Osteoblast (primary cell): ENCODE measurements at places on chromosomes 2 and 18. TPM values are rescaled to one million over a fixed set of nuclear protein-coding genes. Genes with fewer than 3 reads are reported as not detected.

CFAP221 gene
- 0.36 and 1.2 TPM in 2 replicates for total RNA-seq

DSG4 gene
- not detected in 2 replicates for total RNA-seq

CNGA3 gene
- total RNA-seq, result 0.29 and 0.36 TPM in 2 replicates

DYSF gene
- 2.7 and 4.3 TPM in 2 replicates for total RNA-seq

ALK gene
- under 0.01 and 0.29 TPM in 2 replicates for total RNA-seq

FOXD4L1 gene
- total RNA-seq, result under 0.01 and 0.29 TPM in 2 replicates

TUBA3E gene
- total RNA-seq, result not detected in 2 replicates

COL3A1 gene
- 3,160 and 5,672 TPM in 2 replicates for total RNA-seq

TDRD15 gene
- total RNA-seq, result not detected in 2 replicates

MARCO gene
- not detected in 2 replicates for total RNA-seq

GPAT2 gene
- 2.2 and 9.4 TPM in 2 replicates for total RNA-seq

B3GNT7 gene
- 0.29 and 0.72 TPM in 2 replicates for total RNA-seq

AMER3 gene
- not detected in 2 replicates for total RNA-seq

HRH4 gene
- total RNA-seq, result under 0.01 TPM in 2 replicates
